ENCODE measurements at places on chromosomes 2 and 18.

- DNase-seq: no peak
These were observed 134.5 kb upstream of the CAB39 start for GRCh38 chr2:230578106-230578505.

GRCh38 chr2:66555501-66556324 is 120.8 kb downstream of the MEIS1 start:
- DNase-seq: no peak

DNA sequence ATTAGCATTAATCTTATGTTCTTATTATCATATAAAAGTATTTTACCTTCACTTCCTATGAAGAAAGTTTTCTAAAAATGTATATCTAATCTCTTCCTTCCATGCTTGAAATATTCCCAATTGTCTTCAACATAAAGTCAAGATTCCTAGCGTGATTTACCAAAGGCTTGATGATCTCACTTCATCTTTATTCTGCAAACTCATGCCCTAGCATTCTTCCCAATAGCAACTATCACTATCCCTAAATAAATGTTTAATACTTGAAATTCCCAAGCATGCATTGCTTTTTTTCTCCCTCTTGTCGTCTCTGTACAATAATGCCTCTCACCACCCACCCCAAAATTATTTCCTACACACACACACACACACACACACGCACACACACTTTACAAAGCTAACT is 125.8 kb downstream of the VWC2L start:
- no peak for DNase-seq

- DNase-seq: no peak
These were observed 38.4 kb downstream of the SLC9A2 start for GRCh38 chr2:102657770-102658169.

DNA sequence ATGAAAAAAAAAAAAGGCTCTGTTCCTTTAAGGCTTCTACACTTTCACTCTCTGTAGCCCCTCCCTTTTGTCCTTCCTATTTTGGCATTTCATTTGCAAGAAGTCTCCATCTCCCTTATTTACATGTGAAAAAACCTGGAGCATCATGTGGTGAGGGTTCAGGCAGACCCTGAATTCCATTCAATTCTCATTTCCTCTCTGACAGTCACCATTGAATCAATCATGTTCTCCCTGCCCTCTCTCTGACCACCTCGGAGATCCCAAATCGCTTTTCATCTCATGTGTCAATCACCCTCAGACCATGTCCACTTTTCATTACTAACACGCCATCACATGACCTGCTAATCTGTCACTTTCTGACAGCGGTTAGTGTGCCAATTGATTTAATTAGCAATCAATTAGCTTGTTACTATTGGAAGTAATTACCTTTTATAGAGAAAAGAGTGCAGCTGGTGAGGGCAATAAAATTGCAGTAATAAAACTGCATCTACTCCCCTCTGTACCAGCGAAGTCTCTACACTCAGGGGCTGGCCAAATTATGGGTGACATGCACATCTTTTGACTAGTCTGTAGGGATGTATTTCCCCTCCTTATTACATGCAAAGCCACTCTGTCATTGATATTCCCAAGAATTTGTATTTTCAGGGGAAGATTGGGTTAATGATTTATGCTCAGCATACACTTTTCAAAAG is 317.4 kb downstream of the EN1 start:
- DNase-seq: no peak

DNA sequence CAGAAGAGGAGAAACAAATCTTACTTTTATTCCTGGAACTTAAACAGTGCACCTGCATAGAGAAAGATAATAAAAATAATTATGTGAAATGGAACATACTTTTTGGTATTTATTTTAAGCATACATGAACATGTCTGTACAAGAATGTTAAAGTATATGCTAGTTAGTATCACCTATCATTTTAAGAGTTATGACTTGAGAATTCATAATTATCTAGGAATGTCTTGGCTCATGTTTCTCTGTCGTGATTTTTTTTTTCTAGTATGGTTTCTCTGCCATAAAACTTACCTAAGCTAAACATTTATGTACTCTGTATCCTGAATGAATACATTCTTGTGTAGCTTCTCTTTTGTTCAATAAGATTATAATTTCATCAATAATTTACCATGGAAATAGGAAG is 4.2 kb downstream of the SERPINB7 start:
- no peak for DNase-seq

DNA sequence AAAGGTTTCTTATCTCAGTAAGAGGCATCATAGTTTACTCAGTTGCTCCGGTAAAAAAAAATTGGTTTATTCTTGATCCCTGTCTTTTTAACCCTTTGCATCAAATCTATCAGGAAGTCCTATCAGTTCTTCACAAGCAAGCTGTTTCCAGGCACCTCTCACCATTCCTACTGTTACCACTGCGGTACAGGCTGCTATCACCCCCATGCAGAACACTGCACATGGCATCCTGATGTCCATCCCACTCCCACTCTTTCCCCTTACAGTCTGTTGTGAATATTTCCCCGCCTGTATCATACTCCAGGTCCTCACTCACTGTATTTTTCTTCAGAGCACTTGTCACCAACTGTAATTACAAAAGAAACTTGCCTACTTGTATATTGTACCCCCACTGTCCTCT is 5.3 kb upstream of the CNRIP1 start:
- DNase-seq: no peak

- no peak for DNase-seq
These were observed 204.9 kb downstream of the EN1 start for GRCh38 chr2:118642501-118642900.
